Activated CD4-positive, alpha-beta T cell treated with anti-CD3 and anti-CD28 coated beads, Interleukin-2, amount 10 ng/mL, durations not matched to agents 24 days and 14 days (primary cell): ENCODE measurements at places on chromosomes 1 and 21. TPM values are rescaled to one million over a fixed set of nuclear protein-coding genes. Genes with fewer than 3 reads are reported as not detected.

GRCh38 chr1:248622570-248623001 is 12.3 kb downstream of the OR2T11 start:
- DNase-seq, result no peak
- peaks cover 11% of the 10 kb centered on the region for H3K4me1 ChIP-seq

The SYNC gene
- not detected in 2 replicates for total RNA-seq

DNA sequence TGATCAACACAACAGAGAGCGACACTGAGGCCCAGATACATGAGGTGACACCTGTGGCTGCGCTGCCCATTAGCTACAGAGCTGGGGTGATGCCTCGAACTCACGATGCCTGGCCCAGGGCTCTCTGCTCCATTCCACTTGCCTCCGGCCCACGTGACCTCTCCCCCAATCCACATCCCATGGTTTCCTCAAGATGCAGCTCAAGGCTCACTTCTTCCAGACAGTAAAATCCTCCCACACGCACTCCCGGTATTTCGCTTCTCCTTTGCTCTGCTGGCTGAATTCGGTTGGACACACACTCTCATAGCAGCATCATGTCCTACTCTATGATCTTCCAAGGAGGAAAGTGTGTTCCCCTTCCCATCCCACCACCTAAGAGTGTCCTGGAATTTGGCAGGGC is 672.5 kb downstream of the KIF26B start:
- no peaks in the 10 kb centered on the region for H3K4me1 ChIP-seq
- no peaks in the 10 kb centered on the region for H3K27me3 ChIP-seq
- H3K36me3 ChIP-seq, result no peaks in the 10 kb centered on the region

DNA sequence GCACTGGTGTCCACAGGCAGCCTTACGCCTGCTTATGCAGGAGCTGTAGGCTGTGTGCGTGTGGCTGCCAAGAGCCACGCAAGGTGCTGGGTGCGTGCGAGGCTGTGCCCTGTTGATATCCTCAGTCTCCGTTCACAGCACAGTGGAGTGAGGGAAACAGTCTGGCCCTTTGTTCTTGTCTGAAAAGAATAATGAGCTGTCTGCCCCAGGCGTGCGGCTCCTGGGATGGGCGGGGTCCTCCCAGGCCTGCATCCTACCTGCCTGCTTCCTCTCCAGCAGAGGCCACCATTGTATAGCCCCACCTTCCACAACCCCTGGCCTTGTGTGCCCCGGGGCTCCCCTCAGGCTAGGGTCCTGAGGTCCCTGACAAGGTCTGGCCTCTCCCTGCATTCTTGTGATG is 47.0 kb upstream of the KDM4A start:
- DNase-seq, result no peak
- H3K27me3 ChIP-seq, result no peaks in the 10 kb centered on the region
- no peak overlapping the region for H3K27ac ChIP-seq
- no peaks in the 10 kb centered on the region for H3K4me1 ChIP-seq

GRCh38 chr1:59561796-59562195 is 253.0 kb upstream of the HOOK1 start:
- H3K4me3 ChIP-seq, result no peak overlapping the region
- no peak overlapping the region for H3K27ac ChIP-seq
- H3K4me1 ChIP-seq, result peaks cover 16% of the 10 kb centered on the region

DNA sequence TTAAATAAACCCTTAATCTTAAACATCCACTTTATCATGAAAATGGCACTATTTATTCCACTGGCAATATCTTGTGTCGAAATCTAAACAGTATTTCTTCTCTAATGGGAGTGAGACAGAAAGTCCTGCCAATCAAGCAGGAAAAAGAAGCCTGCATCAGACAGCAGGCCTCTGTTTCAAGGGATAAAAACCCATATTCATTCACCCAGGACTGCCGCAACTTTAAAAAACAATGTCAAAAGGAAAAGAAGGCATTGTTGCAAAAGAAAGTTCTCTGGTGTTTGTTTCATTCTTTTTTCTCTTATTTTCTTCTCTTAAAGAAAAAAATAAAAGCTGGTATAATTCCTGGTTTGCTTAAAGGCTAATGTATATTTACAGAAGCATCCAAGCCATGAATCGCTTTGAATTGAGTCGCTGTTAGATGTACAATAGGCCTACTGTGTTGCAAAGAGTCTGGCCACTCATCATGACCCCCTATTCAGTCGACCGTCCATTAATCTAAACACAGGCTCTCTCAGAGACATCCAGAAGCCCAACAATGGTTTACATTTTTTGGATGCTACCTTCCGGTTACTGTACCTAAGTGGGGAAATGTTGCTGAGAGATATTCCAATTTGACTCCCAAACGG is 48.7 kb upstream of the ZC3H11B start:
- H3K4me1 ChIP-seq, result peaks cover 2% of the 10 kb centered on the region
- H3K4me3 ChIP-seq, result no peak overlapping the region
- H3K27ac ChIP-seq, result no peak overlapping the region
- DNase-seq, result no peak
- peaks cover 11% of the 10 kb centered on the region for H3K27me3 ChIP-seq

The MIXL1 gene
- not detected in 2 replicates for total RNA-seq

The MYBPH gene
- total RNA-seq, result not detected in 2 replicates

DNA sequence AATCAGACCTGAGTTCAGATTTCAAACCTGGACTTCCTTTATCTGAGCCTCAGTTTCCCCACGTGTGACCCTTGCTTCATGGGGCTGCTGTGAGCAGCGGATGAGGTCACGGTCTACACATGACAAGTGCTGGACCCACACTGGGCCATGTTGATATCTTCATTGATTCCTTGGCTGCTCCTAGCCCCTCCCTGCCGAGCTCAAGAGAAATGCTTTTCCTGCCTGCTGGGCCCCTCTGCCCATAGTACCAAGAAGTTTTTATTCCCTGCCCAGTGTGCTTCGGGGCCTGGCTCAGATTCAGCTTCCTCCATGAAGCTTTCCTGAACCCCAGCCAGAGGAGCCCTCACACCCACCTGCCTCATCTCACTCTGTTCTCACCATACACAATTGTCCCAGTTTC is 181.6 kb downstream of the PTPRU start:
- no peak overlapping the region for H3K4me3 ChIP-seq
- H3K4me1 ChIP-seq, result no peaks in the 10 kb centered on the region

- H3K36me3 ChIP-seq, result no peaks in the 10 kb centered on the region
- H3K27me3 ChIP-seq, result peaks cover 2% of the 10 kb centered on the region
- DNase-seq, result no peak
- no peaks in the 10 kb centered on the region for H3K4me1 ChIP-seq
These were observed 115.7 kb upstream of the UBE2U start for GRCh38 chr1:64087768-64088167.

- peak; percentile 86 for DNase-seq
- no peaks in the 10 kb centered on the region for H3K27me3 ChIP-seq
- H3K4me1 ChIP-seq, result peaks cover 59% of the 10 kb centered on the region
- H3K36me3 ChIP-seq, result peaks cover 4% of the 10 kb centered on the region
- peak overlapping the region; percentile 88 for H3K27ac ChIP-seq
These were observed 125.1 kb downstream of the MRPS6 start for GRCh38 chr21:34198231-34199120.

The OR2M4 gene
- not detected in 2 replicates for total RNA-seq

DNA sequence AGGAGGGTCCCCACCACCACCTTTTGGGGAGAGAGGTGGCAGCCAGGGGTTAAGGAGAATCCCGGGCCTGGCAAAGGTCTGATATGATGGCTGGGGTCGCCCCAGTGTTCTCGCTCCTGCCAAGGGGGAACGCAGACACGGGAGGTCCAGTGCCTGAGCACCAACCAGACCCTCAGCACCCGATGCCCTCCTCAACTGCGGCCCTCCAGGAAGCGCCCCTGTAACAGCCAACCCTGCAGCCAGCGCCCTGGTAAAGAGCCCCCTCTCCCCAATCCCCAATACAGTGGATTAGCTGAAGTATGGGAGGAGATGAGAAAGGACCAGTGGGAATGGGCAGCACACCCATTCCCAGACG is 10.4 kb downstream of the ADAMTSL4 start:
- no peak overlapping the region for H3K4me3 ChIP-seq
- H3K27me3 ChIP-seq, result no peaks in the 10 kb centered on the region
- peaks cover 40% of the 10 kb centered on the region for H3K4me1 ChIP-seq
- no peak overlapping the region for H3K27ac ChIP-seq

The ACTL8 gene
- not detected in 2 replicates for total RNA-seq

GRCh38 chr21:42401154-42401553 is 2.5 kb upstream of the UBASH3A start:
- H3K27me3 ChIP-seq, result no peaks in the 10 kb centered on the region
- peaks cover 46% of the 10 kb centered on the region for H3K4me1 ChIP-seq
- no peak for DNase-seq
- H3K4me3 ChIP-seq, result peak overlapping the region; percentile 66

DNA sequence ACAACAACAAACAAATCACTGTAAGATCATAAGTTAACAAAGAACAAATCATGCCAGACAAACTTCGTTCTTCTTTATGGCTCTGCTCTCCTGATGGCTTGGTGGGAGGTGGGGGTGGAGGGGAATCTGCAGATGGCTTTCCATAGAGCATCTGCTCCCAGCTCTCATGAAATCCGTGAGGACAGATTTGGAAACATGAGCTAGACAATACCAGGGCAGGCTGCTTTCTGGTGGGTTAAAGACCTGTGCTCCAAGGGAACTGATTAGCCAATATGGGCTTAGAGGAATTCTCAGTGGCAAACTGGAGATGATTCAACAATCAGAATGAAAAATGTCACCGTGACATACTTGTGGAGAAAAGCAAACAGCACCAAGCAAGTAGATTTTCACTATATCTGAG is 69.4 kb upstream of the TLR5 start:
- H3K4me3 ChIP-seq, result no peak overlapping the region
- H3K27ac ChIP-seq, result no peak overlapping the region
- H3K36me3 ChIP-seq, result no peaks in the 10 kb centered on the region
